Right ventricle myocardium superior (tissue), 1 donor: ENCODE measurements at places on chromosomes 4 and X.

GRCh38 chrX:65689377-65689776 is 21.9 kb downstream of the MSN start:
- no peak for DNase-seq

DNA sequence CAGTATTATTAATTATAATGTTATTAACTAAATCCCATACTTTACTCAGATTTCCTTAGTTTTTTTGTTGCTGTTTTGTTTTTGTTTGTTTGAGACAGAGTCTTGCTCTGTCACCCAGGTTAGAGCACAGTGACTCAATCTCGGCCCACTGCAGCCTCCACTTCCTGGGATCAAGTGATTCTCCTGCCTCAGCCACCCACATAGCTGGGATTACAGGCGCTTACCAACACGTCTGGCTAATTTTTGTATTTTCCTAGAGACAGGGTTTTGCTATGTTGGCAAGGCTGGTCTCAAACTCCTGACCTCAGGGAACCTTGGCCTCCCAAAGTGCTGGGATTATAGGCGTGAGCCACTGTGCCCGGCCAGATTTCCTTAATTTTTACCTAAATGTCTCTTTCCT is 72.2 kb downstream of the ANAPC4 start:
- no peak for DNase-seq

- no peak for DNase-seq
These were observed 549.7 kb downstream of the IL1RAPL1 start for GRCh38 chrX:29136904-29137303.

DNA sequence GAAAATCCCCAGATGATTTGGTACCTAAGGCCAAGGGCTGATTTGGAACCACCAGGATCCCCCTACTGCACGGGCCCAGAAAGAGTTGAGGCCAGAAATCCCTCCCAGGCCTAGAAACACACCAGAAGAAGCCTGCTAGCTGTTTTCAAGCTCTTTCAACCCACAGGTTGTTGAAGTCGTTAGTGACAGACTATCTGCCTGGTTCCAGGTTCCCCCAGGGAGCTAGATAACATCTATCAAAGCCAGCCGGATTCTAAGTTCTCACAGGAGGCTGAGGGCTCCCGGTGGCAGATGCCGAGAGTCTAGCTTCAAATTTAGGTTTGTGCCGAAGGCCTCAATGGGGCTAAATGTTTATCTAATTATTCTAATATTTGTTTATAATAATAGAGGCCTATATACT is 132.0 kb upstream of the ATP6AP2 start:
- no peak for DNase-seq

- DNase-seq = no peak
These were observed 170.6 kb upstream of the PACRGL start for GRCh38 chr4:20529691-20530090.

DNA sequence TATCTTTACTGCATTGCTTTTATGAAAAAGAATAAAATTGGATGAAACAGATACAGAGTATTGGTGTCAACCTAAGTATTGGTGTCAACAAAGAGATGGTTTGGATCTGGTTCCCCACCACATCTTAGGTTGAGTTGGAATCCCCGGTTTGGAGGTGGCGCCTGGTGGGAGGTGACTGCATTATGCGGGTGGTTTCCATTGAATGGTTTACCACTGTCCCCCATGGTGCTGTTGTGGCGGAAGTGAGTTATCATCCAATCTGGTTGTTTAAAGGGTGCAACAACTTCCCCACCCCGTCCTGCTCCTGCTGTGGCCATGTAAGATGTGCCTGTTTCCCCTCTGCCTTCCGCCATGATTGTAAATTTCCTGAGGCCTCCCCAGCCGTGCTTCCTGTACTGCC is 52.8 kb upstream of the CD99 start:
- no peak for DNase-seq

DNA sequence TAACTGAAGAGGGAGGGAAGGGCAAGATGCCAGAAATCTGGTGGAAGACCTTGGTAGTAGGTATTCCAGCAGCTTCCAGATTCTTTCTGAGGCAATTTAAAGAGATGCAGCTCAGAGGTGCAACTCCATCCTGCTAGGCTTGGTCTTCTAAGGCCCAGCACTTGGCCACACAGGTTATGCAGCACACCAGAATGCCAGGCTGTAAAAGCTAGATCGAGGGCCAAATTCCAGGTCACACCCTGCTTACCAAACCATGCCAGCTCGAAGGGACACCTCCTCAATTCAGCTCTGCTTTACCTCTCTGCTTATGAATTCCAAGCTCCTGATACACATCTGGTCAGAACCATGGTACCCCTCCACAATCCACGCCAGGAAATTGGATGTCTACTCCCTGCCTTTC is 19.8 kb upstream of the ATXN3L start:
- DNase-seq = no peak

DNA sequence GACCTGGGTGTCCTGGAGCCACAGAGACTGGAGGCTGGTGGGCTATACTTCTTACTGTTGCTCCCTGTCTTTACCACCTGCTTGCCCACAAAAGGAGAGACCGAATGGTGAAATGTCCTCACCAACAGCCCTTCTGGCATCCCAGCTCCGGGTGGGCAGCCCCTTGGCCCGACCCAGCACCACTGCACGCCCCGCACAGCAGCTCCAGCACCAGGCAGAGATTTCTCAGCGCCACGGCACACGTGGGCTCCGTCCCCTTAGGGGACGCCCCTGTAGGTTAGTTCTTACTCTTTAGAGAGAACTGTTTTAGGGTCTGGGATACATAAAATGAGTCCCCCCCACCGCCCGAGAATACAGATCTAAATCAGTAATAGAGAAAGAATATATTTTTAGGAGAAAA is 158.4 kb upstream of the MAB21L2 start:
- no peak for DNase-seq

- no peak for DNase-seq
These were observed 46.9 kb downstream of the SMIM31 start for GRCh38 chr4:164800786-164801185.

DNA sequence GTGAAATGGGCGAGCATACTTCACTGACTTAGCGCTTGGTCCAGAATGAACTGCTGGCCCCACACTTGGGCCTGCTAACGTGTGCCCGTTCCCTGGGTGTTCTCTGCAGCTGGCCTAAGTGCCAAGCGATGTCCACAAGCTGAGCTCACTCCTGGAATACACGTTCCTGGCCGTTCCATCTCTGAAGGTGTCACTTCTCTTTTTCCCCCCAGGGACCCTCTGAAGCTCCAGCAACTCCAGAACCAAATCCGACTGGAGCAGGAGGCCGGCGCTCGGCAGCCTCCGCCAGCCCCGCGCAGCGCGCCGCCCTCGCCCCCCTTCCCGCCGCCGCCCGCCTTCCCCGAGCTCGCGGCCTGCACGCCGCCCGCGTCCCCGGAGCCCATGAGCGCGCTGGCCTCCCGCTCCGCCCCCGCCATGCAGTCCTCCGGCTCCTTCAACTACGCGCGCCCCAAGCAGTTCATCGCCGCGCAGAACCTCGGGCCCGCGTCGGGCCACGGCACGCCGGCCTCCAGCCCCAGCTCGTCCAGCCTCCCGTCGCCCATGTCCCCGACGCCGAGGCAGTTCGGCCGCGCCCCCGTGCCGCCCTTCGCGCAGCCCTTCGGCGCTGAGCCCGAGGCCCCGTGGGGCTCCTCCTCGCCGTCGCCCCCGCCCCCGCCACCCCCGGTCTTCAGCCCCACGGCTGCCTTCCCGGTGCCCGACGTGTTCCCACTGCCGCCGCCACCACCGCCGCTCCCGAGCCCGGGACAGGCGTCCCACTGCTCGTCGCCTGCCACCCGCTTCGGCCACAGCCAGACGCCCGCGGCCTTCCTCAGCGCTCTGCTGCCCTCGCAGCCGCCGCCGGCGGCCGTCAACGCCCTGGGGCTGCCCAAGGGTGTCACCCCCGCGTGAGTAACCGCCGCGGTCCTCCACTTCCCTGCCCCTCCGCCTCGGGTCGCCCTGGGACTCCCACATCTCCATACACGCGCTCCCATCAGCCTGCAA is 132.3 kb downstream of the CBR4 start:
- peak; percentile 72 for DNase-seq

- no peak for DNase-seq
These were observed 213.8 kb upstream of the RADX start for GRCh38 chrX:106397788-106398538.

- no peak for DNase-seq
These were observed 25.9 kb downstream of the HAND2 start for GRCh38 chr4:173504181-173504503.

DNA sequence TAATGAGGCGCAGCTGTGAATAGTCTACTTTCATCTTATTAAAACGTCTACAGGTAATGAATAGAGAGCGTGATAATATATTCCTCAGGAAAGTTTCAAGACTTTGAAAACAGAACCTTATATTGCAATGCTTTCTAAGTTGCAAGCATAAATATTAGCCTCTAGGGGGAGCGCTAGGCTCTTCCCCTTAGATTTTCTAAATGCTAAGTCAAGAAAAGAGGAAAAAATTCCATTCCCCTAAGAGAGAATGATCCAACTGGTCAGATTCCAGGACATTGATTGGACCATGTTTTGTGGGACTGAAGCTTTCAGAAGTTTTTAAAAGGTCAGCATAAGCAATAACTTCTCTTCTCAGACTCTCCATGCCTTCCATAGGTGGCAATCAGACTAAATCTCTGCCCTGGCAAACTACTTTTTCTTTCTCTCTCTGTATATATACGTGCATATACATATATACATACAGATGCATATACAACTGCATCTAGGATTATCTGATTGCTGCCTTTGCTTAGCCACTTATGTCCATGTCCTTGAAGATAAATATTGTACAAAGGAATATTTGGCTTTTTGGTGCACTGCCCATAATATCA is 492.9 kb downstream of the INPP4B start:
- DNase-seq = no peak

DNA sequence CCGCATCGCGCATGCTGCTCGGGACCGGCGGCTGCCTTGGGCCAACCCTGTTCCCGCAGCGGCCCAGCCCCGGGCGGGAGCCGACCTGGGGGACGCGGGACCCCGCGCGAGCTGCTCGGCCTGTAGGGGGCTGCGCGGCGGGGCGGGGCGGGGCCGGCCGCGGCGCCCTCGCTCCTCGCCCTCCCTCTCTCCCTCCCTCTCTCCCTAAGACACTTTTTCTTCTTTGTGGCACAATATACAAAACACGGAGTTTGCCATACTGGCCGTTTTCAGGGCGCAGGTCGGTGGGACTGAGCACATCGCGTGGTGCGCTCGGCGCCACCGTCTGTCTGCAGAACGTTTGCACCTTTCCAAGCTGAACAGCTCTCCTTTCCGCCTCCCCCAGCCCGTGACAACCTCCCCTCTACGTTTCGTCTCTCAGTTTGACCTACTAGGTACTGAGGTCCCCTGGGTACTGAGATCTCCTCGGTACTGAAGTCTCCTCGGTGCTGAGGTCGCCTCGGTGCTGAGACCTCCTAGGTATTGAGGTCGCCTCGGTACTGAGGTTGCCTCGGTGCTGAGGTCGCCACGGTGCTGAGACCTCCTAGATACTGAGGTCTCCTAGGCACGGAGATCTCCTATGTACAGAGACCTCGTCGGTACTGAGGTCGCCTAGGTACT is 261.1 kb upstream of the PLCXD1 start:
- no peak for DNase-seq

- no peak for DNase-seq
These were observed 902 bp upstream of the LARP1B start for GRCh38 chr4:128060121-128060698.

DNA sequence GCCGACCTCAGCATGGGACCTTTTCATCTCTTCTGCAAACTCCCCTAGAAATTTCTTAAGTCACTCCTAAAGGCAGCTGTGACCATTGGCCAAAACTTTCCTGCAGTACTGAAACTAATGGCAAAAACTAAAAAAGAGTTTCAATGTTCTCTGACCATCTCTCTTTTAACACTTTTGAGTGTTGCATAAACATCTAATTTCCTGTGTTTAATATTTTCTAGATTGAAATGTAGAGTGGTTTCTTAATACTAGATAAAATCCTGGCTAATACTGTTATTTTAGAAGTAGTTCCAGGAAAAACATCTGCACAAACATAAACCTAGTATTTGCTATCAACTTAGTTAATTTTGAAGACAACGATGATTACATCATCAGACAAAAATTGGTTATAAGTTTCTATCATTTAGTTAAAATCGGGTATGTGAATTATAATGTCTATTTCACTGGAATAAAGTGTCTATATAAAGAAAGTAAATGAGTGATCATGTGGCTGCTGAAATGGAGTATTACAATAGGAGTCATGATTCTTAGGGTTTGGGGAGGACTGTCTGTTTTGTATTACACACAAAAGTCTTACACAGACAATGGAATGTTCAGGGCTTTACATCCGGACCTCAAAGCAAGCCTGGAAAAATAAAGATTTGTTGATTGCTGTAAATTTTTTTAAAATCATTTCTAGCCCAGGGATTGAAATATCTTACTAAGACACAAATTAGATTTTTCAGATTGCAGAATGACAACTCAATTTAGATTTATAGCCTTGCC is 1323.4 kb downstream of the C4orf33 start:
- no peak for DNase-seq

DNA sequence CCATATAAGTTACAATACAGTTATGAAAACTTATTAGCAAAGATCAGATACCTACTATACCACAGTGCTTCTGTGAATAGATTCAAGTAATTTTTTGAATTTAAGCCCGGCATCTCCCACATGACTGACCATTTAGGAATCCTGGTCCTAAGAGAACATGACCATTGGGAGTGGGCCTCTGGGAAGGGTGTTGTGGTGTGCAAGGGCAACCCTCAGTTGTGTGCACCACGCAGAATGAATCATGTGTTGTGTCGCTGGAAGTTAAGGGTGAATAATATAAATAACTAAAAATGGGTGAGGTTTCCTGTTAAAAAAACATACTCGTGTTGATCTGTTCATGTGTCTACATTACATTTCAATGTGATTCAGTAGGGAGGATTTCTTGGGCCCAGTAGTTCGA is 15.5 kb downstream of the CPE start:
- no peak for DNase-seq

GRCh38 chrX:27583976-27584375 is 6.2 kb upstream of the DCAF8L2 start:
- no peak for DNase-seq

- DNase-seq = no peak
These were observed 177.0 kb upstream of the RASGEF1B start for GRCh38 chr4:81648576-81649275.

DNA sequence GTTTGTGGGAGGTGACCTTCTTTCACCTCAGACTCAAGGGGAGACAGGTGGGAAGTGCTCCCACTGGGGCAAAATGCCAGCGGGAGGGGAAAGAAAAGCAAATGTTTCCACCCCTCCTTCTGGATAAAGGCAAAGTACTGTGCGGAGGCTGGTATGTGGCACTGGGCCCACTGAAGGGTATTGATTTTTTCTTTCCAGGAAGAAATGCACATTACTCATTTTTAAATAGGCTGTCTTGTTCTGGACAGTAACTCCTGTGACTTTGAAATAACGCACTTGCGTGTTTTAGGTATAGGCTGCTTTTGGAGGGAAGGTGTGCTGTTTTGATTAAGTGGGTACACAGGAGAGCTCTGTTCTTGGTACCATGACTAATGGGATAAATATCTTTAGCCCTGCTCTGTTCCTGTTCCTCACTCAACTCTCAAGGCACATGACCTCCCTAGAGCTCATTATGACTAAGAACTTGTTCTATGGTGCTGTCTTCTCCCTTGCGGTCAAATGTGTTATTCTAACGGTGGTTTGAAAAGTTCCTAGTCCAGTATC is 40.7 kb upstream of the MBTPS2 start:
- DNase-seq = no peak
